ENCODE measurements at places on chromosomes 5 and 9.

DNA sequence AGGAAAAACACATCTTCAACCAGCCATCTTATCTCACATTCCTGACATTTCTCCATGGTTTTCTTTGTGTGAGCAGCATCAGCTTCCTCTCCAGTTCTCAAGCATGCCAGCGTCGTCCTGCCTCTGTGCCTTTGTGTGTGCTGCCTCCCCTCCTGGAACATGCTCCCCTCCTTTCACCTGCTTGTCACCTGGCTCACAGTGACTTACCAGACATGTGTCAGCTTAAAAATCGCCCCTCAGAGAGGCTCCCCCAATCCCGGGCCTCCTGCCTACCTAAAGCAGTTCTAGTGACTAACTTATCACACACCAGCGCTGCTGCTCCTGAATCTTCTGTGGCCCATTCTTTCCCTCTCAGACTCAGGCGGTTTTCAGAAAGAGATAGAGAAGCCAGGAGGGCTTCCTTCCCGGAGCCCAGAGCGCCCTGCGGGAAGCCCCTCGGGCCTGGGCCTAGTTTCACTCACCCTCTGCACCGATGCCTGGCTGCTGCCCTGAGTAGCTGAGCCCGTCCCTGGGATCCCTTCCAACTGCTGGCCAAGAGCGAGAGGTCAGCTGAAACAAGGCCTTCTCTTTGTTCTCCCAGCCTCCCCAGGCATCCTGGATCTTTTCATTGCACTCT lies 51.1 kb upstream of the MVB12B start:
- H3K36me3 ChIP-seq: no peaks in the 10 kb centered on the region
- peaks cover 4% of the 10 kb centered on the region for H3K27me3 ChIP-seq
- H3K4me3 ChIP-seq: no peak overlapping the region
- no peak overlapping the region for H3K27ac ChIP-seq
- no peaks in the 10 kb centered on the region for H3K4me1 ChIP-seq
- no peak for DNase-seq

DNA sequence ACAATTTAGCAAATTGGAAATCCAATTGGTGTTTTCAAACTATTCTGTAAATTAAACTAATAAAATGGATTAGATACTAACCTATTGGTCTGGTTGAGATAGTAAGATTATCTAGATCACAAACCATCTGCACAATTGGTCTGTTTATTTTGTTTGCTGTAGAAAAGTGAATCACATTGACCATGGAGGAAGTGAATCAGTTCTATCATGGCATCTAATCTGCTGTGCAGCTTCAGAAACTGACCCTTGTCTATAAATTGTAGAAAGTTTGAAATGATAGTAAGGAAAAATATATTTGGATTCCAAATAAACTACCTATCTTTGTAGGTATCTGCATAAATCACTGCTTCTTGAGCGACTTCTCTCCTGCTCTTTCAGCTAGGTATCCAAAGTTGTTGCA lies 1865.4 kb downstream of the MAT2B start:
- H3K27me3 ChIP-seq: no peaks in the 10 kb centered on the region
- no peak overlapping the region for H3K27ac ChIP-seq
- no peaks in the 10 kb centered on the region for H3K36me3 ChIP-seq
- H3K4me3 ChIP-seq: no peak overlapping the region

GRCh38 chr5:73312146-73312871 lies 136.3 kb downstream of the FOXD1 start:
- H3K4me3 ChIP-seq: no peak overlapping the region
- DNase-seq: no peak
- no peak overlapping the region for H3K27ac ChIP-seq
- peaks cover 16% of the 10 kb centered on the region for H3K27me3 ChIP-seq
- no peaks in the 10 kb centered on the region for H3K4me1 ChIP-seq

DNA sequence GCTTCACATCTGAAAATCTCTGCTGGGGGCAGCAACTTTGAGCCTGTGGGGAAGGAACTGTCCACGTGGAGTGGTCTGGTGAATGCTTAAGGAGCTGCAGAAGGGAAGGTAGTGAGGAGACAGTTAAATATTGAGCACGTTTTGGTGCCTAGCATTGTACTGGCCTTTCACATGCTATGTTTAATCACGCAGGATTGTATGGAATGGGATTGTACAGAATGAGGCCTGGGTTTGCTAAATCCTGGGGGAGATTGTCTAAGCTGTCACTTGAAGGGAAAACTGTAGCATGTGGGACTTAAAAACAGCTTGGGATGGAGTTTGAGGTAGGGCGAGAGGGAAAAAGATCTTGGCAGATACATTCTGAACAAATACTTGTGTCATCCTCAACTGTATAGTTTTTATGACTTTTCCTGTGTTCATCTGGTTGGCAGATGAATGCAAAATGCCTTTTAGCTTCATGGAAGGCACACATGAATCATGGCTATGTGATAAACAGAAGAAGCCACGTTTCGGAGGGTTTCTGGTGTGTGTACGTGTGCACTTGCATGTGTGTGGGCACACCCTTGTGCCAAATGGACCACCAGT lies 106.6 kb downstream of the TMC1 start:
- H3K36me3 ChIP-seq: no peaks in the 10 kb centered on the region
- DNase-seq: no peak

DNA sequence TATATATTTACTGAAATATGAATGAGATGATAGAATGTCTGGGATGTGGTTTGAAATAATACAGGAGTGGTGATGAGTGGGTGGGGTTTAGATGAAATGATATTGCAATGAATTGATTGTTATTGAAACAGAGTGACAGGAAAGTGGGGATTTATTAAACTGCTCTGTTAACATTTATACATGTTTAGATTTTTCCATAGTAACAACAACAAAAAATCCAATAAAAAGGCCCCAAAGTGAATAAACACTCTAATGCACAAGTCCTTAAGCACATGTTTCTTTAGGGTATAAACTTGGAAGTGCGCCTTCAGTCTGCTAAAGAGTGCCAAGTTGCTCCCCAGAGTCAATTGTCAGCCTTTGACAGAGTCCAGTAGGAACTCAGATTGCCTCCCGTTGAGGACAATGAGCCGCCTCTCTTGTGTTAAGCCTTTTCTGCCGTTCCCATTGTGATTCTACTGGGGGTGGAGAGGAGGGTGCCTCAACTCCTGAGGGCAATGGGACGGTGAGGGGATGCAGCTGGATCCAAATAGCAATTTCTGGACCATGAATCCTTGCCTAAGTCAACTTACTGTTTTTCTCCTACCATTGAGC lies 112.3 kb downstream of the SLC28A3 start:
- no peak overlapping the region for H3K27ac ChIP-seq
- no peak overlapping the region for H3K4me3 ChIP-seq
- no peaks in the 10 kb centered on the region for H3K4me1 ChIP-seq
- no peak for DNase-seq
- H3K36me3 ChIP-seq: no peaks in the 10 kb centered on the region
